Amniotic stem cell (primary cell): ENCODE measurements at places on chromosomes 7 and 10.

DNA sequence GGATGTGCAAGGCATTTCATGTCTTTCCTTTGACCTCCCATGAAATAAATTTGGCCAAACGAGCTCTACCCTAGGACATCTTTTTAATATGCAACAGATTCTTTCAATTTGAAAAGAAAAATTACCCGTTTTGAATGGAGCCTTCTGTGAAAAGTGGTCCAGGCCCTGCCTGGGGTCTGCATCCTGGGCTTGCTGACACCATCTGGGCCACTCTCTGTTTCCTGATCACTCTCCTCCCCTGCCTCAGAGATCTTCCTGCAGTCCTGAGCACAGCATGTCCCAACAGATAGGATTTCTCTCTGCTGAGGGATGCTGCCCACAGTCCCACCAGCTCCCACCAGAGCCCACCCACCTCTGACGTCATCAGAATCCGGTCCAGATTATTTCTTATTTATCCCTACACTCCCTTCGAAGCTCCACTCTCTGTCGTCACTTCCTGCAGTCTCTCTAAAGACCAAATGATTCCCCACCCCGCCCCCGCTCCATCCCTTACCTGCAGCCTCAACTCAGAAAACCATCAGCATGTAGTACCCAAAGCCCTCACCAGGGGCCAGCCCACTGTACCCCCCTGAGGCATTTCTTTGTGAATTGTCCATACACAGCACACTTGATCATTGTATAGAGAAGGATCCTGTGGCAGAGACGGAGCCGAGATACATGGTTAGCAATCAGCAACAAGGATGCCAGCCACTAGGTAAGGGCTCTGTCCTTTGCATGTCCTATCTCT is 192.1 kb upstream of the MGMT start:
- DNase-seq, result no peak

DNA sequence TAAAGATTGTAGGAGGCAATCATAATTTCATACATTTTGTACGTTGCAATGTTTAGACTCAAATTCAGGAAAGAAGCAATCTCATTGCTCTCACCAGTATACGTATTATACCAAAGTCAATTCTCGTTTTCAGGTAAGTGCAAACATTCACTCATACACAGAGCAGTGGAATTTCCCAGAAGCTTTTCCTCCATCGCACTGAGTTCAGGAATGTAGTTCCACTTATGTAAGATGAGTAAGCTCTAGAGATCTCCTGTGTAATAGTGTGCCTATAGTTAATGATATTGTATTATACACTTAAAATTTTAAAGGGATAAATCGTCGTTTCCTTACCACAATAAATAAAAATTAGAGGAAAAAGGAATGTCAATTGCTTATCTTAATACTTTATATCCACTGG is 470.8 kb upstream of the KCND2 start:
- DNase-seq, result no peak

DNA sequence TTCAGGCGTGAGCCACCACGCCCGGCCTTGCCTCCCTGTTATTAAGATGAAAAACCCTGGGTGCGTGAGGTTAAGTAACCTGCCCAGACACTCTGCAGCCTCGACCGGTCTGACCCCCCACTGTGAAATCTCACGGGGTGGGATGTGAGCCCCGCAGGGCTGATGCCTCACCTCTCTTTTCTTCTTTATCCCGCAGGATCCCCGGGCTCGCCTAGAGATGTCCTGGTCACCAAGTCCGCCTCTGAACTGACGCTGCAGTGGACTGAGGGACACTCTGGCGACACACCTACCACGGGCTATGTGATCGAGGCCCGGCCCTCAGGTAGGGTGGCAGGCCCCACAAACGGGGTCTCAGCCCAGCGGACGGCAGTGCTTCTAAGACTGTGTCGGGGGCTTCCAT is 461.1 kb upstream of the FOXK1 start:
- DNase-seq, result no peak

- DNase-seq, result no peak
Measured at GRCh38 chr7:70835658-70836057, 296.3 kb upstream of the GALNT17 start.

DNA sequence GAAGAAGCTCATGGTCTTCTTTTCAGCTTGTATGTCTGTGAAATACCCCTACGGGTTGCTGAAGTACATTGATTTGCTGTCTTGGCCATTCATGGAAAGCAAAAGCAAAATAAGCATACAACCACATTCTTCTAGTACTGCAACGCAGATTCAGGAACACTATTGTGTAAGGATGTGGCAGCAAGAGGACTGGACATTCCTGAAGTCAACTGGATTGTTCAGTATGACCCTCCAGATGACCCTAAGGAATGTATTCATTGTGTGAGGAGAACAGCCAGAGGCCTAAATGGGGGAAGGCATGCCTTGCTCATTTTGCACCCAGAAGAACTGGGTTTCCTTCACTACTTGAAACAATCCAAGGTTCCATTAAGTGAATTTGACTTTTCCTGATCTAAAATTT is 133.4 kb upstream of the ANKRD1 start:
- no peak for DNase-seq

- no peak for DNase-seq
Measured at GRCh38 chr7:17495655-17496394, 197.4 kb downstream of the AHR start.

DNA sequence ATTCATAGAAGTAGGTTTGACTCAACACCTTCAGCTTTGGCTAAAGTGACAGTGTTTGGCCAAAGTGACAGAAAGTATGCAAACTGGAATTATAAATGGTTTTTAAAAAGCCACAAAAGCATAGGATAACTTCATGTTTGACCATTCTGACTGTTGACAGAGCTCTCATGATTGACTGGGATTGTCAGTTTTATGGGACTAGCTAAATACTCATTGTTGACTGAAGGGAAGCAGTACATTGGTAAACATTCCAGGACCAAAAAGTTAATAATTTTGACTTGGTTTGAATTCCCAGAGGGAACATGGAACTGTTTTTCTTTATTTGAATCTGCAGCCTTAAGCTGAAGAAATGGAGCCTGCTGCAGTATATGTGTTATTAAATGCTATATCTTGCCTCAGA is 84.6 kb upstream of the STEAP4 start:
- no peak for DNase-seq

DNA sequence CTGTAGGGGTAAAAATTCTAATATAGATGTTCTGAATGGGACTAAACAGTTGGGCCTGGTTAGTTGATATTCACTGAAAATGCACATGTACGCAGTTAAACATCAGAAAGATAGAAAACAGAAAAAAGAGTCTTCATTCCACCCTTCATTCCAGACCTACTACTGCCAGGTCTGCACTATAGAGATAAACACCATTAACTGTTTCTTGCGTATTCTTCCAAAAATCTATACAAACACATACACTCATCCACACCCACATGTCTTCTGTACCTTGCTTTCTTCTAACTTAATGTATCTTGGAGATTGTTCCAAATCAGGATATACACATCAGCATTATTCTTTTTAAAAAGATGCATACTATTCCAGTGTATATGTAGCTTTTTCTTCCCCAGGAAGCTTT is 13.9 kb upstream of the CLEC2L start:
- no peak for DNase-seq

GRCh38 chr10:14325325-14325955 is 5.3 kb downstream of the FRMD4A start:
- DNase-seq, result no peak

DNA sequence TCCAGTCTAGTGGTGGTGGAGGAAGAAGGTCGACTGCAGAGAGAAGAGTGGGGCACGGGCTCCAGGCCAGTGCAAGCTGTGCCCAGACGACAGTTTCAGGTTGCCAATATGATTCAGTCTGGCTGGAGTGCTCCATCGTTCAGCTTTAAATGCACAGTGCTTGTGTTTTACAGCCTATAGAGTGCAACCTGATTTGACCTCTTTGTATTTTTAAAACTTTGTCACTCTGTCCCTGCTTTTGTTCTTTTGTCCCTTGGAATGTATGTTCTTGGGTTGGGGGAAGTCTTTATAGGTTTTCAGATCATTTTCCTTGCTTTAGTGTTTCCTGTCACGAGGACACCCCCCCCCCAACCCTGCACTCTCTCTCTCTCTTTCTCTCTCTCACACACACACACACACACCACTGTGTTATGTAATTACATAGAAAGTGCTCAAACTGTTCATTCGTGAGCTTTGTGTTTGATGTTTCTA is 198.0 kb downstream of the CAMK1D start:
- DNase-seq, result no peak

DNA sequence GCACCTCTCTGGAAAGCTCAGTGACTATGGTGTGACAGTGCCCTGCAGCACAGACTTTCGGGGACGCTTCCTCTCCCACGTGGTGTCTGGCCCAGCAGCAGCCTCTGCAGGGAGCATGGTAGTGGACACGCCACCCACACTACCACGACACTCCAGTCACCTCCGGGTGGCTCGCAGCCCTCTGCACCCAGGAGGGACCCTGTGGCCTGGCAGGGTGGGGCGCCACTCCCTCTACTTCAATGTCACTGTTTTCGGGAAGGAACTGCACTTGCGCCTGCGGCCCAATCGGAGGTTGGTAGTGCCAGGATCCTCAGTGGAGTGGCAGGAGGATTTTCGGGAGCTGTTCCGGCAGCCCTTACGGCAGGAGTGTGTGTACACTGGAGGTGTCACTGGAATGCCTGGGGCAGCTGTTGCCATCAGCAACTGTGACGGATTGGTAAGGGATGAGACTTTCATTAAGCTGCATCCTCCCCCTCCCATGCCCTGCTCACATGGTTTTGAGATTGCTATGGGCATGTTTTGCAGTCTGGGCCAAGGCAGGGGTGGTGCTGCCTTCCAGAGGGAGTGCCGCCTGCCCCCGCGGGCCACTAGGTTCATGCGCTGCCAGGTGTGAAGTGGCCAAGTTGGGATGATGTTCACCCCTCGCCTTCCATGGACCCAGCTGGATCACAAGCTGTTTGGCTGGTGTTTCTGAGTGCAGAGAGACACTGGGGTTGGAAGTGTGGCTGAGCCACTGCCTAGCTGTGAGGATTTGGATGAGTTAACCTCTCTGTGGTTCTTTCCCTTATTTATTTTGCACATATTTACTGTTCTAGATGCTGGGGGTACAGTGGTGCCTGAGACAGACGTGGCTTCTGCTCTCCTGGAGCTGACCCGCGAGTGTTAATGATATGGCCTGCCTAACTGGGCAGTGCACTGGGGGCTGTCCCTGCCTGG is 2.5 kb downstream of the ADAMTS14 start:
- DNase-seq, result no peak

DNA sequence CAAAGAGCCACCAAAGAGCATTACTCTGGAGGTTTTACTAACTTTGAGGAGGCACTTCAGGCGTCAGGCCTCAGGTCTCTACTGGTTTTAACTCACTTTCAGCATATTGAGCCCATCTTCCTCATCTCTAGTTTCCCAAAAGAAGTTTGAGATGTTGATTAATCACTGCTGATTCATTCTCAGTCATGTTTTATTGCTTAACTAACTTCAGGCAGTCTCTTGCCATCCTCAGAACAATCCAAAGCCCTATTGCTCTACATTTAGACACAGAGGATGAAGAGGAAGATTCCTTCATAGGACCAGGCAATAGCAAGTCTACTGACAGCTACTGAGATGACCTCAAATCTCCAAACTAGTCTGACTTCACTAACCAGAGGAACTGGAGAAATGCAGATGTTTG is 39.1 kb upstream of the BET1 start:
- DNase-seq, result no peak

GRCh38 chr7:76397409-76398183 is 11.9 kb downstream of the SSC4D start:
- no peak for DNase-seq

GRCh38 chr10:34061841-34062240 is 727.4 kb upstream of the NRP1 start:
- DNase-seq, result no peak

DNA sequence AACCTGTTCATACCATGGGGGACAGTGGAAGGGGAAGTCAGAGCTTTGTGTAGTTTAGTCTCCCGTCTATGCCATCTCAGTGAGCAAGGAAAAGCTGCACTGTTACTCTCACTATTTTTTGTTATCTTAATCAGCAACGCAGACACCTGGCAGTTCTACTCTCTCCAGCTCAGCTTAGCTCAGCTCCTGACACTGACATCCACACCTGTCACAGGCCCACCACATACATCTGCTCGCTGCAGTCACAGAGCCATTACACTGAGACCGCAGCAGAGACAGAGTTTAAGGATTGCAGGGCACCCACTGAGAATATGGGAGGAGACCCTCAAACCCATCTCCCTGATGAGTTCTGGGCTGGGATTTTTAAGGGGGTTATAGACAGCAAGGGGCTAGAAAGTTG is 257.3 kb upstream of the AKR1E2 start:
- DNase-seq, result no peak

DNA sequence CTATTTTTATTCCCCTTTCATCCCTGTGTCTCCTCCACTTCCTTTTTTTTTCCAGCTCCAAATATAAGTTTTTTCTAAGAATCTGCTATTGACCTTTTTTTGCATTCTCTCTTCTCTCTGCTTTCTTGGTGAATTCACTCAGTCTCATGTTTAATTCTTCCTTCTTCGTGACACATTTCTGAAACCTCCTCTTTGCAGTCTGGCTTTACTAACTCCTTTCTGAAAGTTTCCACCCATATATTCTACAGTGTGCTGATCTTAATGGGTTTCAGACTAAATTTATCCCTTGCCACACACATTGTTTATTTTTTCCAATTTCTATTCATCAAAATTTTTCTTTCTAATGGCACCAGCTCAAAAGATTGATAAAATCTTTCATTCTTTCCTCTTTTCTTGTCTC is 47.8 kb upstream of the CALD1 start:
- DNase-seq, result no peak

DNA sequence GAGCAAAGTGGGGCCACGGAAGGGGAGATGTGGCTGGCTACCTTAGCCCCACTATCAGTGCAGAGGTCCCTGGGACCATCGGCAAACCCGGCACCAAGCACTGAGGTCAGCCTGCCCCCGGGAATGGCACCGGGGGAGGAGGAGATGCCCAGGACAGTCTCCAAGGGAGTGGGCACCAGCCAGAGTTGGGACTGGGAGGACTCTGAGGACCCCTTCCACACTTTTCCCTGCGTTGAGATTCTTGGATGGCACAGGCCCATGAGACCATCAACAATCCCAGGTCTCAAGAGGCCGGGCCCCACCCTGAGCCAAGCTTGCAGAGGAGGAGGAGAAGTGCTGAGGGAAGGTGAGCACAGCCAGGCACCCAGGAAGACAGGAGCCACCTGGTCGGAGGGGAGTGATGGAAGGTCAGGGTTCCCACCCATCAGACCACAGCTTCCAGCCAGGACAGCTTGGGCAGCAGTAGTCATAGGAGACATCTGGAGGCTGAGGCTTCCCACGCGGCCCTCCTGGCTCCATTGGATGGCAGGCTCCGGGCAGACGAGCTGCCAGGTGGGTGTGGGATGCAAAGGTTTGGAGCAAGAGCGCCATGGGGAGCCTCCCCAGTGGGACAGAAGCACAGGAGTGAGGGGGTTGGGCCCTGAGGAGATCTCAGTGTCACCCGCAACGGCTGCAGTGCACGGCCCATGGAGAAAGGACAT is 2.6 kb upstream of the OPN4 start:
- DNase-seq, result no peak

GRCh38 chr7:51639661-51640334 is 323.2 kb upstream of the COBL start:
- DNase-seq, result no peak

DNA sequence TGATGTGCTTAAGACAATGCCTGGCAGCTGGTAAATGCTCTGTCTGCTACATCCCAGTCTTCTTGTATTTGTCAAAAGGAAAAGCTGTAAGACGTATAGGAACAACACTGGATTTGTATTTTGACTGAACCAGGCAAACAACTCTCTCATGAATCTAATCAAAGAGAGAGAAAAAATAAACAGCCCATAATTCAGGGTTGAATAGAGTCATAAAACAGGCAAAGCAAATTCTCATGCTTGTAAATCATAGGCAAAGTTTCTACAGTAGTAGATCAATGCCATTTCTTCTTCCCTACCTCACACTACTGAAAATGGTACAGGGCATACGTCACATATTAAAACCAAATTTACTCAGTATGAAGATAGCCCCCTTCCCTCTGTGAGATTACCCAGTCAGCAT is 166.3 kb downstream of the SKIDA1 start:
- no peak for DNase-seq
